ENCODE measurements at places on chromosomes 3 and 15. TPM values are rescaled to one million over a fixed set of nuclear protein-coding genes. Genes with fewer than 3 reads are reported as not detected.

SAMMSON gene
- not detected for total RNA-seq

SPINT1 gene
- total RNA-seq: 1.0 TPM

SERPINI2 gene
- total RNA-seq: not detected

TTLL13 gene
- 0.36 TPM for total RNA-seq

WDR49 gene
- not detected for total RNA-seq

DNA sequence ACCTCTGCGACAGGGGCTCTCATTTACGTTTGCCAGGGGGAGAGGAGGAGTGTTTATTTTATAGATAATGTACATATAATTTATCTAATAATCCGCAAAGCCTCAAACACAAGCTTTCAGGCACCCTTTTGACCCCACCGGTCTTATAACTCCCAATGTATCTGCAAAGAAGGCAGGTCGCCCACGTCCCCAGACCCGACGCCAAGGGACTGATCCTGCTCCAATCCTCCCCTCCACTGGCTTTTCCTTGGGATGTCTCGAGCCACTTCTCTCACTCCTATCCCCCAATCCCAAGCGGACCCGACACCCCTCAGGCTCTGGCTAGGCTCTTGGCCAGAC is 452 bp downstream of the DCP1A start:
- DNase-seq: no peak

- DNase-seq: no peak
These were observed 5.9 kb upstream of the GRAMD2A start for GRCh38 chr15:72203507-72203837.

All from natural killer cell treated with Interleukin-12 subunit alpha and Interleukin-12 subunit beta and Interleukin-15 and Interleukin-18, amount 100 ng/mL, for 72 hours (primary cell).